T-helper 2 cell (primary cell): ENCODE measurements at places on chromosomes 4 and X.

DNA sequence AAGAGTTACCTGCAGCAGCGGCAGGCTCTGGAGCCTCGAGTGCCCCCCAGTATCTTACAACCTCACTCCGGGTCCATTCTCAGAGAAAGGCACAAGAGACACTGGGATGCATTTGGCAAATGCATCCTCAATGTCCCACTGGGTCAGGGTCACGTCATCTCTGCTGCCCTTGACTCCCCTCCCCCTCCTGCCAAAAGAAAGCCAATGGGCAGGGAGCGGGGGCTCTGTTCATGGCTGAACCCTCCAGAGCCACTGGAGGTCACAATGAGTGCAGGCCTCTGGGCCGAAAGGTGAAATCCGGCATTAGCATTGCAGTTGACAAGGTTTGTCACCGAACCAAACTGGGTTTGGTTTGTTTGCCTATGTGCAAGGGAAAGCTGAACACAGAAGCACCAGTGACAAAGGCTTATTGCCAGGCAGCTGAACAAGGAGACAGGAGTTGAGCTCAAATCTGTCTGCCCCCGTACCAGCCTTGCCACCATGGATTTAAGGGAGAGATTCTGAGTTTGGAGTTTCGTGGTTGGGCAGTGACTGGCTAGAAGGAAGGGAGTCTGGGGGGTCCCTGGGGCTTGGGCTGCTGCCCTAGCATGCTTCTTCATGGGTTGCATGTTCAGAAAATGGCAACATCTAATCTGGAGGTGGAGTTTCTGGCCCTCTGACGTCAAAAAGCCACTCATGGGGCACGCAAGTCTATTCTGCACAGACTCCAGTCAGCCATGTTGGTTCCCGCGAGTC lies 64.3 kb downstream of the HTRA3 start:
- no peak for DNase-seq

DNA sequence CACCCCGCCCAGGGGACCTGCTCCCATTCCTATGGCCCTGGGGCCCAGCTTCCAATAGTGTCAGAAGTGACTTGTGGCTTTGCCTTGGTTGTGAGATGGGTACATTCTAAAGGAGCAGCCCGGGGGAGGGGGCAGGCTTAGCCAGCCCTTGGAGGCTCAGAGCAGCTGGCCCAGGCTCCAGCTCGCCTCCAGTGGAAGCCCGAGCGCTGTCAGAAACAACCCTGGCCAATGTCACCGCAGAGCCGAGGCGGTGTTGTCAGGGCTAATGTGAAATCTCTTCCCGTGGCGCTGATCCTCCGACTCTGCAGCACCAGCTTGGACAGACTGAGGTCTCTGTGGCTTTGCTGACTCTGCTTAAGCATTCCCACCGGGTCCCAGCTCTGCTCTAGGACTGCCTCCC lies 29.2 kb upstream of the ZNF81 start:
- DNase-seq: no peak

- no peak for DNase-seq
These were observed 24.3 kb downstream of the IRF2 start for GRCh38 chr4:184450045-184450444.

GRCh38 chr4:119053997-119054396 lies 81.6 kb upstream of the MYOZ2 start:
- DNase-seq: no peak
